Right forelimb (tissue), 1 donor: ENCODE measurements at places on chromosomes 6 and 20.

GRCh38 chr20:26163890-26164289 is 467.2 kb upstream of the ZNF337 start:
- DNase-seq, result no peak

DNA sequence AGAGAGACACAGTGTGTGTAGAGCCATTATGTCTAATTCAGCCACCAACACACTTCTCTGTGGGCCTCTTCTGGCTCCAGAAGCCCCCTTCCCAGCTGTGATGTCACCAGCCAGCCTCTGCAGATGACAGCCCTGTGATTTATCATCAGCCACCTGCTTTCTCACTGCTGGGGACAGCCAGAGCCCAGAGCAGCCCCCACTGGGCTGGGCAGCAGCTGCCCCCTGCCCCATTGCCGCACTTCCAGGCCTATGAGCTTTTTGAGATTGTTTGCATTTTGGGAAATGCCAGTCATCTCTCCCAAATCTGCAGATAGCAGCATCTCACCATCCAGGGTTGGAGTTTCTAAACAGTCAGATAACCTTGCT is 21.9 kb upstream of the STX16 start:
- DNase-seq, result no peak

- DNase-seq, result peak; percentile 81
Observed at GRCh38 chr20:64057628-64058498, 5.1 kb upstream of the TCEA2 start.

- no peak for DNase-seq
Observed at GRCh38 chr6:56524891-56525703, 117.6 kb downstream of the DST start.

GRCh38 chr6:119299694-119300093 is 49.9 kb downstream of the MAN1A1 start:
- no peak for DNase-seq

GRCh38 chr6:147042679-147043078 is 161.5 kb upstream of the STXBP5 start:
- no peak for DNase-seq

GRCh38 chr6:132614554-132614953 is 9.5 kb downstream of the TAAR2 start:
- DNase-seq, result no peak

DNA sequence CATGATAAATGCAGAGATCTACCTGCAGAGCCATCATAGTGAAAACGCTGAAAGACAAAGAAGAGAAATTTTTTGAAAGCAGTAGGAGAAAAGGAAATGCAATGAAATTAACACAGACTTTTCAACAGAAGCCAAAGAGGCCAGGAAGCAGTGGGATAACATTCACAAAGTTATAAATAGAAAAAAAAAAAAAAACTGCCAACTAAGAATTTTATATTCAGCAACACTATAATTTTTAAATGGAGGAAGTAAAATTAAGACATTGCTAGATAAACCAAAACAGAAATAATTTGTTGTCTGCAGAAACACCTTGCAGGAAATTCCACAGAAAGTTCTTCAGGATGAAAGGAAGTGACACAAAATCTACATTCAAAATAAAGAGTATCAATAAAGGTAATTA is 591.5 kb upstream of the ID4 start:
- no peak for DNase-seq

- no peak for DNase-seq
Observed at GRCh38 chr6:143160015-143160414, 99.3 kb downstream of the AIG1 start.

GRCh38 chr6:25902071-25902470 is 28.0 kb upstream of the SLC17A3 start:
- DNase-seq, result no peak

- DNase-seq, result no peak
Observed at GRCh38 chr20:34083137-34083536, 28.9 kb downstream of the EIF2S2 start.

GRCh38 chr6:56579155-56579851 is 63.4 kb downstream of the DST start:
- no peak for DNase-seq

- DNase-seq, result peak; percentile 13
Observed at GRCh38 chr6:167526465-167527368, 201.8 kb downstream of the TTLL2 start.

DNA sequence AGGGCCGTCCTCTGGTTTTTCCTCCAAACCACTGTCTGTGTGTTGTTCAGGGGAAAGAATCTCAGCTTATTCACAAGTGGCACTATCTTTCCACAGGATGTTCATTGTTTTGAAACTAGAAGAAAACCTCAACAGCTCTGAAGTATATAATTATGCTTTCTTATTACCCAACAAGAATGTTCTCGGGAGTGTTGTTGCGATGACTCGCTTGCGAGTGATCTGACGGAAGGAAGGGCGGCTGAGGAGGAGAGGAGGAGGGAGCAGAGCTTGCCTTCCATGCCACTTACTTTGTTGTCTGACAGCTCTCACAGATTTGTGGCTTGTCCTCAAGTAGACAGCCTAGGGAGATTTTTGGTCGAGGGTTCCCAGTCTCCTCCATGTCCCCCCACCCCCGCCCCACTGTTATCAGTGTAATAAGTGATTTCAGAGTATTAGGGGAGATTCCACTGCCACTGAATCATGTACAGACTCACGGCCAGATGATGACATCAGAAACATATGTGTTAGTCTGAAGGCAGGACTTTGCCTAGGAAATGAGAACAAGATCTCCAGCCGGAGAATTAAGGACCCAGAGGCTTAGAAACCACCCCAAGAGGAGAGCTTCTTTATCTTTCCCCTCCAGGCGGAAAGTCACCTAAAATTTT is 80.7 kb upstream of the CCN6 start:
- DNase-seq, result no peak

GRCh38 chr20:41601742-41602141 is 16.4 kb downstream of the CHD6 start:
- DNase-seq, result no peak

- DNase-seq, result no peak
Observed at GRCh38 chr6:8400663-8401062, 34.7 kb downstream of the SLC35B3 start.

DNA sequence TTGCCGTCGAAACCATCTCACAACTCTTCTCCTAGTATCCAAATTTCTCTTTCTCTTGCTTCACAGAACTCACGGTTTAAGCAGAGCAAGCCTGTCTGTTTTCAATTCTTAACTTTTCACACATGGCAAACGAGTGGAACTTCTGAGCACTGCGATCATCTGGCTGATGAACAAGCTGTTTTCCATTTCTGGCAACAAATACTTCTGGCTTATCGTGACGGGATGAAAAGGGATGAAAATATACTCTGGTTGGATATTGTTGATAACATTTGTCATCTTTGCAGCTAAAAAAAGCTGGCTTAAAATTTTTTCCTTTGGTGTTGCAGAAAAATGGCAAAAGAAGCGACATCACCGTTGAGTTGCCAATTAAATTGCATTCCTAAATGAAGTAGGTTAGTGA is 515.2 kb upstream of the JARID2 start:
- DNase-seq, result no peak

GRCh38 chr6:37618916-37619590 is 78.6 kb downstream of the MDGA1 start:
- DNase-seq, result no peak

- peak; percentile 93 for DNase-seq
Observed at GRCh38 chr20:19757487-19758132, 448 bp upstream of the RIN2 start.

DNA sequence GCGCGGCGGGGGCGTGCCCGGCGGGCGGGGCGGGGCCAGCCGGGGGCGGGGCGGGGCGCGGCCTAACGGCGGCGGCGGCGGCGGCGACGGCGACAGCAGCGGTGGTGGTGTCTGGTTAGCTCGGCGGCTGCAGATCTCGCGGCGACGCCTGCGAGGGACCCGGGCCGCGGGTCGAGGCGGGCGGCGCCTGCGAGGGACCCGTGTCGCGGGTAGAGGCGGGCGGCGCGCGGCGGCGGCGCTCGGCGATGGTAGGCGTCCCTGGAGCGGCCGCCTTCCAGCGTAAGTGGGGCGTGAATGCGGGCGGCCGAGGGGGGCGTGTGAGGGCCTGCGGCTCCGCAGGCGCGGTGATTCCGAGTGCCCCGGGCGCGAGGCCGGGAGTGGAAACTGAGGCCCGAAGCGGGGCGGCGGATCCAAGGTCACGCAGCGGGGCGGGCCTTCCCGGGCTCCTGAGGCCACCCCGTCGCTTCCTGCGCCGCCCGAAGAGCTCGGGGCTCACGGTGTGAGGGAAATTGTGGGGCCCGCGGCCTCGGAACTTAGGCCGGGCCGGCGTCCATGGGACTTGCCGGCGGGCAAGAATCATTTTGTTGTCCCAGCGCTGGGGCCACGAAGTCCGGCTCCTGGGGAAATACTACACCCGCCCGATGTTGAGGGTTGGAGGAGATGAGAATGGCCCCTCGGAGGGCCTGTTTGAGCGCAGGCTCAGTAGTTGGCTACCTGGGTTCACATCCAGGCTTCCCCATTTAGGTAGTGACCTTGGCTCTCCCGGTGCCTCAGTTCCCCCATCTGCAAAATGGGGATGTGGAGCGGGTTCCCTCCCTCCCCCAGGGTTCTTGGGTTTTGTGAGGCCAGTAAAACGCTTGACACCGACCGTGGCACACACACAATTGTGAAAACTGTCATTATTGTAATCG is at the start of gene CBFA2T2:
Gene CBFA2T2, plus strand, starts transcription at position 74 of the 911 bp plus-strand sequence. Its CDS starts 172 bp downstream, at position 246.
- no peak for DNase-seq

- no peak for DNase-seq
Observed at GRCh38 chr6:52155791-52156576, 30.2 kb upstream of the IL17A start.

GRCh38 chr6:91447530-91448254 is 860.8 kb upstream of the MAP3K7 start:
- DNase-seq, result no peak

- no peak for DNase-seq
Observed at GRCh38 chr6:132731086-132731485, 17.2 kb upstream of the VNN1 start.
